IMR-90 (cell line): ENCODE measurements at places on chromosomes 7 and 10.

DNA sequence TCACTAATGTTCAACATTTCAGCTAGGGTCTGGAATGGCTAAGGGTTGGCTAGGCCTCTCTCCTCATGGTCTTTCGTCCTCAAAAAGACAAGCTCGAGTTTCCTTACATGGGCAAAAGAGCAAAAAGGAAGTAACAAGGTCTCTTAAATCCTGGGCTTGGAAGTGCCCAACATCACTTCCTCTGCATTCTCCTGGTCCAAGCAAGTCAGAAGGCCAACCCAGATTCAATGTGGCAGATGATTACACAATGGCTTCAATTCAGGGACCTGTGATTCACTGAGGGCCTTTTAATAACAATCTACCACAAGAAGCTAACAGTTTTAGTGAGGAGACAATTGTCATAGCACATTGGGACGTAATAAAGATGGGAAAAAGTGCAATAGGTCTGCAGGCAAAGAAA is 4.4 kb upstream of the NUP205 start:
- no peak for DNase-seq

DNA sequence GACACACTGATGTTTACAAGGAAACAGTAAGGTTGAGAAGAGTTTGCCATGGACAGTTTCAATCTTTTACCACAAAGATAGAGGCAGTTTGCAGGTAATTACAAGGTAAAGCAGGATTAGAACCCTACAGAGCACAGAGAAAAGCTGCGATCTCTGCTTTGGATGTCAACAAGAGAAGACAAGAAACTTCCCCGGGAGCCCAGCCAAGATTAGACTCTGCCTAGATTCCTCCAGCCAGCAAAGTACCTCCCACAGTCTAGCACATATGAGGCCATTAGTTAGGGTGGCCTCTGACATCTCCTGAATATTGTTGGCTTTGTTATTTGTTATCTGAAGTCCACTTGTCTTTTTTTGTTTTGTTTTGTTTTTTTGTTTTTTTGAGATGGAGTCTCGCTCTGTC is 178.1 kb downstream of the CALN1 start:
- no peak for DNase-seq

DNA sequence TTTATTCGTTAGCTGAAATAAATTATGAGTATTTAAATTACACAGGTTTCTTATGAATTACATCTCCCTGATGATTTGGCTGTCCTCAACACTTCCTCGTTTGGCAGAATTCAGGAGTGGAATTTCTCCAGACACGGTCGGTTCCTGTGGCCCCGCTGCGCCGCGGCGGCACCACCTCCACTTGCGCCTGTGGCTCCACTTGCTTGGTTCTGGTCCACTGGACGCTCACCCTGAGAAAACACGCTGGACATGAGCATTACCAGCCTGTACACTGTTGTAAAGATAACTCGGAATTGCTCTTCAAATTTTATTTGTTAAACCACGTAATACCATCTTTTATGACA is 85.3 kb downstream of the ZNF33B start:
- DNase-seq = no peak

DNA sequence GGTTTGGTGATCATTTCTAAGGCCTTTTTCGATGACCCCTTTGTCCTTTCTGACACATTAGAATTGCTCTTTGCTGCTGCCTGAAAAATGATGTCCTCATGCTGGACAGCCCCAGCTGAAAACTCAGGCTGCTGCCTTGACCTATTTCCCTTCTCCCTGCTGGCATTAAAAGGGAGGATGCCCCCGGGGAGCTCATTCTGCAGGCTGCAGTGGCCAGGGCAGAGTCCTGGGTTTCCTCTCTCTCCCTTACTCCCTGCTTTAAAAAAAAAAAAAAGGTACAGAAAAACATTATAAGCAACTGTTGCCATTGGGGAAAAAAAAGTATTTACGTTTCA is 35.4 kb downstream of the LRRC4 start:
- no peak for DNase-seq

- DNase-seq = no peak
These were observed 34.7 kb downstream of the FBXW4 start for GRCh38 chr10:101660256-101660655.

- peak; percentile 43 for DNase-seq
These were observed 3.8 kb upstream of the GTF2IRD1 start for GRCh38 chr7:74449809-74450397.

DNA sequence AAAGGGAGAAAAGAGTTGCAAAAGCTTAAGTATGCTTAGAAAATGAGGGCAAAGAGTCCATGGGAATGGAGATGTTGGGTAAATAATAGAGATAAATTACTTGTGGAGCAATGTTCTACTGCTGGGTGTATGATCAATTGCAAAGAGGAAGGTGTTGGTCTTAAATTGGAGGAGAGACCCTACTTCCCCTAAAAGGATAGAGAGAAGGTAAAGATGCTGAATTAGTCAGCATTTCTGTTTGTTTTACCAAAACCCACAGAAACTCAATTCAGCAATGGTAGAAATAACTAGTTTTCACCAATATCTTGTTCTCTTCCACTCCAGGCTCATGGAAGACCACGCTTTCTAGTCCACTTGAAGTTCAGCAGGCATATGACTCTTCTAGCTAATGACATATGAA is 32.1 kb downstream of the ASB4 start:
- no peak for DNase-seq

DNA sequence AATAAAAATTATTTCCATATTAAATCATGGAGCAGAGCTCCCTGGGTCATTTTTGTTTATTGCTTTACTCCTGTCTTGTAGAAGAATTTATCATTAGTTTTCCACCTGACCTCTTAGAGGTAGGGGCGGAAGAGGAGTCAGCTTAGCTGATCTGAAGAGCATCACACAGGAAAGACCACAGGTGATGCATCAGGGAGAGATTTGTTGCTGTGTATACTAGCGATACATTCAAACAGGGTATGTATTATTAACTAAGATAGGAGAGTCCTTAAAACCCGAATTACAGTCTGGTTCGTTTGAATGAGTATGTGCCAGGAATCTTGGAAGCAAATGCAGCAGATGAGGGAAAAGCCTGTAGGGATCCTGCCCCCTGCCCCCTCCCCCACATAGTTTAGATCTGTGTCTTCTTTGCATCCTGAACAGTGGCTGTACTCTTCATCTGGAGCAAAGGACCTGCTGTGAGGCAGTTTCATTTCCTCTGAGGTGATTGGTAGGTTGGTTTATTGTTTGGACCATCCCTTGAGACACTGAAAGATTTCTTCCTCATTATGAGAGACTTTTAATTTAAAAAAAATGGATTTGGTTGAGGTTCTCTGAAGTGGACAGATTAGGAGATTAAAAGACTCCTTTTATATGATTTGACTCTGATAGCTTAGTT is 177.0 kb downstream of the SND1 start:
- DNase-seq = no peak

GRCh38 chr7:138395763-138396162 is 64.3 kb upstream of the TRIM24 start:
- DNase-seq = no peak

- no peak for DNase-seq
These were observed 5.1 kb upstream of the MRPS17 start for GRCh38 chr7:55946545-55946944.

DNA sequence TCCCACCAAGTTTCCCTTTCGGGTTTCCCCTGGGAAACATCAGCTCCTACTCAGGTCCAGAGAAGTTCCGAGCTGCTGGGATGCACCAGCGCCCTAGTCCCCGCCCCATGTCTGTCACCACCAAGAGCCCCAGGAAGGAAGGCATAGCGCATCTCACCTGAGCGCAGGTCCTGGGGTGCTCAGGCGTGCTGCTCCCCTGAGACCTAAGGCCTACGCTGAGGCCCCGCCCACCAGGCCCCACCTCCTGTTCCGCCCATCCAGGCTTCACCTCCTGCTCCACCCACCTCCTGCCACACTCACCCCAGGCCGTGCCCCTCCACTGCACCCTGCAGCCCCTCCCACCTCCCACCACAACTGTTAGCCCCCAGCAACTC is 1.2 kb upstream of the TFR2 start:
- DNase-seq = no peak

GRCh38 chr7:146345251-146345650 is 228.7 kb downstream of the CNTNAP2 start:
- DNase-seq = no peak

DNA sequence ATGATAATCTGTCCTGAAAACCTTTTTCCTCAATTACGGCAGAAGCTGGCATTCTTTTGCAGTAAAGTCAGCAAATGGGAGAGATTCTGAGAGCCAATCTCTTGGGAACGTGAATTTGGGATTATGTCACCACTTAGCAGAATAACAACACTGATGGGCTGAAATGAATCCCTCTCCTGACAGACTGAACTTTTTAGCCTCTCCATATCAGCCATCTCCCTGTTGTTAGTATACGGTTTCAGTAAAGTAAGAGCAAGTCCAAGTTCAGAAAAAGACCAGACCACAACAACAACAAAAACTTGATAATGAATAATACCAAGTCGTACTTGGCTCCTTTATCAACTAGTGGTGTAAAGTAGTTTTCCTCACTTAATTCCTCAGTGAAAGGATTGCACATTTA is 1048.8 kb downstream of the GATA3 start:
- no peak for DNase-seq

- no peak for DNase-seq
These were observed 26.4 kb downstream of the DRGX start for GRCh38 chr10:49369216-49370162.

DNA sequence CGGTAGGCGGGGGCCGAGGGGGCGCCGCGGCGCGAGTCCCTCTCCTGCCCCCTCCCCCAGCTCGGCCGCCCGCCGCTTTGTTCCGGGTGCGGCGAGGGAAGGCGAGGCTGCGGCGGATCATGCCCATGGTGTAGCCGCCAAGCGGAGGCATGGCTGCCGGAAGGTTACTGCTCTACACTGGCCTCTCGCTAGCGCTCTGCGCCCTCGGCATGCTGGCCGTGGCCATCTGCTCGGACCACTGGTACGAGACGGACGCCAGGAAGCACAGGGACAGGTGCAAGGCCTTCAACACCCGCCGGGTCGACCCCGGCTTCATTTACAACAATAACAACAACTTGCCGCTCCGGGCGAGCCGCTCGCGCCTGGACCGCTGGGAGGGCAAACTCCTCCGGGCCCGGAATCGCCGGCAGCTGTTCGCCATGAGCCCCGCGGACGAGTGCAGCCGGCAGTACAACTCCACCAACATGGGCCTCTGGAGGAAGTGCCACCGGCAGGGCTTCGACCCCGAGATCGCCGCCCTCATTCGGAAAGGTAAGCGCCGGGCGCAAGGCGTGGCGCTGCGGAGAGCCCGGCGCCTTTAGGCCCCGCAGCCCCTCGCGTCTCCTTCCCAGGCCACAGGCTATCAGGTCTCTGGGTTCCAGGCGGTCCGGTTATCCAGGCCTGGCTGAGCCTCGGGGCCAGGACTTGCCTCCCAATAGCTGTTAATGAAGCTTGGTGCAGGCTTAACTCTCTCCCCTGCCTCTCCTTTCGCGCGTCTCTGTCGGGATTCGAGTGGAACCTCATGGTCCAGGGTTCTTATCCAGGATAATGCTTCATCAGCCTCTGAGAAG is 513 bp downstream of the TMEM178B start:
- DNase-seq = no peak

GRCh38 chr7:50693455-50694130 is 89.1 kb downstream of the GRB10 start:
- DNase-seq = no peak

GRCh38 chr10:69091143-69091651 is 3.3 kb downstream of the SRGN start:
- DNase-seq = no peak

DNA sequence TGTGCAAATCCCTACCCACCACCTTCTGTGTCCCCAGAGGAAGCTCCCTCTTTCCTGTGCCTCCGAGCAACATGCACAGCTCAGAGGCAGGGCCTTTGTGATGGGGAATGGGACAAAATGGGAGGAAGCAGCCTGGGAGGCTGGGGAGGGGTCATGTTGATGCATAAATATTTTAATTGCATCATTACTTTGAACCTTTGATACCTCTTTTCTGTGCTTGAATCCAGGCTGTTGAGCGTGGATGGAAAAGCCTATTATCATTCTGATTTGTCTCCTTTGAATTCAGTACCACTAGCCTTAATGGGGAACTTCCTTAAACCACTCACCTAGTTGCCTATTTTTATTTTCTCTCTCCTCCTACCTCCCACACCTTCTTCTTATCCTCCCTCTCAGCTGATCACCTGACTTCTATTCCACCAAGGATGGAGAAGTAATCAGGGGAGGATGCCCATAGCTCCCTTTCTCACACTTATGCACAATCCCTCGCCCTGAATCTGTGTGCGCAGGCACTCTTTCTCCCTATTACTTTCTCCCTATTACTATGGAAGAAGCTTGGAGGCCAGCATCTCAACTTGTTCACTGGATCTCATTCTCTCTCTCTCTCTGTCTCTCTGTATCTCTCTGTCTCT is 78.5 kb downstream of the SEC61G start:
- DNase-seq = no peak

DNA sequence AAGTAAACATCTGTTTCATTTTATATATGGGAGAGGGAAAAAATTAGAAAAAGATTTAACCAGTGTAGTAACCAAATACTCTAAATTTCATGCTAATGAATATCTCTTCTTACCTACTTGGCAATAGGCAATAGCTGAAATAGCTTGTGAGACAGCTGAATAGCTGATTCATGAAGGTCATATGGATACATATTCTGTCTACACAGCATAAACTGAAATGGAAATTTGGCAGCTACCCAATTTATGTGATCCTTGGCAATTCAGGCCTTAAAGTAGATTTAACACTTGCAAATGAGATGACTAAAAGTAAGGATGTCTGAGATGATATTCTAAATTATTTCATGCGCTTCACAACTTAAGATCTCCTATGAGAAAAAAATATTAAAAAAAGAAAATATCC is 261.2 kb upstream of the SEMA3A start:
- DNase-seq = peak; percentile 30

- DNase-seq = no peak
These were observed 105.1 kb upstream of the TCF7L2 start for GRCh38 chr10:112844681-112845544.

DNA sequence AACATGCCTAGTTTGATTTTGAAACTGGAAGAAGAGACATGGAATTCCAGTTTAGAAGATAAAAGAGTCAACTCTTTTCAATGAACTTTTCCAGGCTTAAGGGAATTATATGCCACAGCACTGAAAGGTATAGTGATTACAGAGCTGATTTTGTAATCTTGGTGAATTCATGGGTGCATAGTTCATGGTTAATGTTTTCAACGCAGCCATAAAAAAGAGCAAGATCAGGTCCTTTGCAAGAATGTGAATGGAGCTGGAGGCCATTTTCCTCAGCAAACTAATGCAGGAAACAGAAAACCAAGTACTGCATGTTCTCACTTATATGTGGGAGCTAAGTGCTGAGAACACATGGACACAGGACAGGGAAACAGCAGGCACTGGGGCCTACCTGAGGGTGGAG is 94.2 kb downstream of the CUBN start:
- DNase-seq = no peak

- no peak for DNase-seq
These were observed 66.6 kb downstream of the VWDE start for GRCh38 chr7:12337095-12337494.

GRCh38 chr10:106043863-106044262 is 1120.6 kb downstream of the SORCS1 start:
- DNase-seq = peak; percentile 2
